ENCODE measurements at places on chromosomes 7 and 10. TPM values are rescaled to one million over a fixed set of nuclear protein-coding genes. Genes with fewer than 3 reads are reported as not detected.

Gene AKR1D1
- not detected for total RNA-seq

DNA sequence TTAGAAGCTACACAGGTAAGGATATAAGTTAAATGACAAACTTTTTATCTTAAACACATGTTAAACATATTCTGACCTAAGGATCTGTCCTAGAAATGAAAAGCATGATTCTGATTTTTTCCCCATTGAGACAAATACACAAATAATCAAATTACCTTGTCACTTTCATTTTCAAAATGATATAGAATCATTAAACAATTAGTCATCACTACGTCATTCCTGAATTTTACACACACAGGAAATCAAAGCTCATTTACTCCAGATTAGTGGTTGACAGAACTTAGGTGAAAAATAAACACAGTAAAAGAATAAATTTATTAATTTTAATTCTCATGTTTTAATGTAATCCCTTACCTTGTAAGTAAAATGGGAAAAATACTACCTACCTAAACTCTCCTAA, 89.0 kb downstream of the AASS start:
- DNase-seq = no peak

GRCh38 chr10:132788180-132788830, 2.4 kb upstream of the NKX6-2 start:
- DNase-seq = no peak

GRCh38 chr7:106704000-106704840, 43.3 kb upstream of the CCDC71L start:
- no peak for DNase-seq

GRCh38 chr7:132544025-132544424, 32.2 kb downstream of the PLXNA4 start:
- no peak for DNase-seq

DNA sequence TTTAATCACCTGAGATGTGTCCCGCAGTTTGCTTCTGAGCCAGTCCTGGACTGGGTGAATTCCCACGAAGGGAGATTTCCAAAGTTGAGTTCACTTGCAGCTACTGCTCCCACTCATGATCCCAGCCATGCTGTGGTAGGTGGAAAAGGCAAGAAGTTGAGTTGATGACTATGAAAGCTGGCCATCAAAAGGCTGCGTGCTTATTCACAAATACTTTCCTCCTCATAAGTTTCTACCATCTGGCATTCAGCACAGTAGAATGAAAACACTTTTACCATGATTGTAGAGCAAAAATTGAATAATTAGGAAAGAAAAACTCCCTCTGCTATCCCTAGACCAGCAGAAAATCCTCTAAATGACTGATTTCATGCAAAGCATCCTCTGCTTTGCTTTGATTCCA, 281.8 kb downstream of the INHBA start:
- no peak for DNase-seq

Measured in suprapubic skin (tissue), 4 donors.